CD4-positive, alpha-beta T cell treated with Interleukin-4 for 1 hour (primary cell): ENCODE measurements at places on chromosomes 5 and 9.

DNA sequence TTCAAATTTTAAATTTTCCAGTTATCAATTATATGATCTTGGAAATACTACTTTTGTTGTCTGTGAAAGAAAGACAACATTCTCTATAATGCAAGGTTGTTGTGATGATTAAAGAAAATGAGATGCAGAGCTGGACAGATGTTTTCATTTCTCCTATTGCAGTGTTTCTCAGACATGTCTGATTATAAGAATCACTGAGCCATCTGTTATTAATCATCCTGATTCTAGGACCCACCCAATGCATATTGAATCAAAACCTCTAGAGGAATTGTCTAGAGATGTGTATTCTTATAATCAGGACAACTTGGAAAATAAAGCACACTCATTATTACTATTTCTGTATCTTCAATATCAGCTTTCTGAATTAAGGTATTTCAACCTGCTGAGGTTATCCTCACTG is 121.1 kb upstream of the ASTN2 start:
- no peak for DNase-seq

DNA sequence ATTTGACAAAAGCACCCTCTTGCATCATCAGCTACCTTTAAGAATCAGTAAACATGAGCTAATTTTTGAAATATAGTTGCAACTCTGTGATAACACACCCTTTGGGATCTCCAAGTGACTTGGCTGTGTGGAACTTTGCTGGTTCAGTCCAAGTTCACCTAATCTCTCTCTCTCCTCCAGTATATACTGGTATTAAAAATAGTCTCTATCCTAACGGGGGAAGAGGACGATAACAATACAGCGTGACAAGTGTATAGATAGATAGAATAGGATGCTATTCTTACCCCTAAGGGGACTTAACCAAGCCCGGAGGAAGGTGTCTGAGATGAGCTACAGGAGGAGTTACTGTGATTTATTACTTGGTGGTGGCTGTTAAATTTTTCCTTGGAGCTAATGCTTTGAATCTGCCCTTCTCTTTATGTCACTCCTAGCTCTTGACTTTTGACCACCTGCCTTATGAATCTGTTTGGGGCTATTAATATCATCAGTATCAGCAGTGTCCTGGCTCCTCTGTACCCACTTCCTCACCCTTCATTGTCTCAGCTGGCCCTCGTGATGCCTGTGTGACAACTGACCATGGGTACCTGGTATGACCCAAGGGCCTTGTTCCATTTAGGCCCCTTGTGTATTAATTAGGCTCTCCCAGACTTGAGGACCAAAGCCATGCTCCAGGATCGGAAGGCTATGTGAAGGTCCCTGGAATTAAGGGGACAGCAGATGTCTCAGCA is 223.9 kb downstream of the SREK1 start:
- DNase-seq: no peak

- no peak for DNase-seq
These were observed 52.2 kb downstream of the ABHD17B start for GRCh38 chr9:71858812-71859211.

GRCh38 chr5:145787507-145787906 is 47.6 kb downstream of the PRELID2 start:
- DNase-seq: no peak

- DNase-seq: no peak
These were observed 275.7 kb downstream of the CSNK1G3 start for GRCh38 chr5:123787635-123788034.

- DNase-seq: no peak
These were observed 29.3 kb upstream of the FAT2 start for GRCh38 chr5:151620461-151620840.

- no peak for DNase-seq
These were observed 35.4 kb upstream of the BNIP1 start for GRCh38 chr5:173108914-173109313.

GRCh38 chr9:88988796-88989641 is 2.2 kb upstream of the S1PR3 start:
- peak; percentile 17 for DNase-seq
